ENCODE measurements at places on chromosomes 4 and X. TPM values are rescaled to one million over a fixed set of nuclear protein-coding genes. Genes with fewer than 3 reads are reported as not detected.

GLOD5 gene
- total RNA-seq = not detected

KLHL4 gene
- 11.4 TPM for total RNA-seq

MAGEB1 gene
- not detected for total RNA-seq

AMMECR1 gene
- 13.2 TPM for total RNA-seq

GAGE12J gene
- total RNA-seq = not detected

DNA sequence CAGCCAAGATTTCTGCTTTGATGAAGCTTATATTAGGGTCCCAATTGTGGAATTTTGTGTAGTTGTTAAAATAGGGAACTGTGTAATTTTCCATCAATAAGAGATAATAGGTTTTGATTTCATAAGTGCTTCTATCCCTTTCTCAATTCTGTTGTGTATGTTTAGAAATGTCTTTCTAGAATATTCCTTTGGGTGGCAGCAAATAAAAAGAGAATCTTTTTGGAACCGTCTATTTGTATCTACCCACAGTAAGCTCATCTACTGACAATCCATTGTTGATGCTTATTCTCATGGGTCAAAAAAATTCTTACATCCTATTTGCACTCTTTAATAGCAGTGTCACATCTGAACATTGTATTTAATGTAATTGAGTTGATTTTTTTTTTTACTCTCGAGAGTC lies 61.7 kb downstream of the TMA16 start:
- H3K27me3 ChIP-seq = no peaks in the 10 kb centered on the region
- DNase-seq = no peak
- no peaks in the 10 kb centered on the region for H3K36me3 ChIP-seq
- H3K27ac ChIP-seq = no peak overlapping the region
- H3K4me3 ChIP-seq = no peak overlapping the region

DNA sequence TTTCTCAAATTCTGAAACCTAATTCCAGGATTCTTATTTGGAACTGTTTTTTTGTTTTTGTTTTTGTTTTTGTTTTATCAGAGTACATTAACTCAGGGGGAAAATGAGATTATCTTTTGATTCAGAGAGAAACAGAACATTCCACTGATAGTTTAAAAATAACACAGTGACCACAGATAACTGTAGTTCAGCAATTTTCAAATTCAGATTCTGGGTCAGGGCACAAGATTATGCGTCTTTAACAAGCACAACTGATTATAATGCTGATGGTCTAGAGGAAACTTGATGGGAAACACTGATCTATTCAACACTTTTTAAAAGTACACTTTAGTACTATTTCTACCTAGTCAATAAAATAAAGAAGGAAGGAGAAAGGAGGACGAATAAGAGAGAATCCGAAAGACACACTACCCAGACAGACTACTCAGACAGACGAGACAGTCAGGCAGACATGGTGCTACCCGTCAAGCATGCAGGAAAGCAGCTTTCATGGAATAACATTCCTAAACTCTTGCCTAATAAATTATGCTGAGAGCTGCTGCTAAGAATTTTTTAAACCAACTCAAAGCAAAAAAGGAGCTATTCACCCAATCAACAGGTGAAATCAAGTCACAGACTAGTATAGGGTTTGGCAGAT lies 59.0 kb downstream of the APBB2 start:
- no peaks in the 10 kb centered on the region for H3K27me3 ChIP-seq
- no peaks in the 10 kb centered on the region for H3K36me3 ChIP-seq
- DNase-seq = no peak
- H3K4me3 ChIP-seq = no peak overlapping the region

DNA sequence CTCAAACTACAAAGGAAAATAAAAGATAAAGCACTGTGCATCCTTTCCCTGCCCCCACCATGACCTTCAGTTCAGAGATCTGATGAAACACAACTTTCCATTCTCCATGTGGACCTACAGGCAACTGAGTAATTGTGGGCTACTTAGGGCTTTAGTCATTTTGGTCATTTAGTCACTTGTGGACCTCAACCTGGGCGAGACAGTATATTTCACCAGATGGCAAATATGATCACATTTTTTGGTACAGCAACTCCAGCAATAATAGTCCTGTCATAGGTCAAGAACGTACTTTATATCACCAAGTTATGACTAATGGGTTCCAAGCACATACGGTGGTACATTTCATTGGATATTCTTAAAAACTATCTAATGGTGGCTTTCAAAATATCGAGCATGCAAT lies 141.2 kb downstream of the PDGFC start:
- no peaks in the 10 kb centered on the region for H3K4me1 ChIP-seq
- no peak overlapping the region for H3K27ac ChIP-seq
- DNase-seq = no peak
- no peaks in the 10 kb centered on the region for H3K36me3 ChIP-seq
- H3K27me3 ChIP-seq = no peaks in the 10 kb centered on the region

GRCh38 chrX:122046226-122046625 lies 998.8 kb downstream of the GLUD2 start:
- no peaks in the 10 kb centered on the region for H3K36me3 ChIP-seq
- H3K27me3 ChIP-seq = no peaks in the 10 kb centered on the region
- H3K4me3 ChIP-seq = no peak overlapping the region

GRCh38 chrX:37854748-37855147 lies 7.4 kb upstream of the DYNLT3 start:
- H3K4me3 ChIP-seq = no peak overlapping the region
- no peaks in the 10 kb centered on the region for H3K27me3 ChIP-seq
- no peak for DNase-seq

DNA sequence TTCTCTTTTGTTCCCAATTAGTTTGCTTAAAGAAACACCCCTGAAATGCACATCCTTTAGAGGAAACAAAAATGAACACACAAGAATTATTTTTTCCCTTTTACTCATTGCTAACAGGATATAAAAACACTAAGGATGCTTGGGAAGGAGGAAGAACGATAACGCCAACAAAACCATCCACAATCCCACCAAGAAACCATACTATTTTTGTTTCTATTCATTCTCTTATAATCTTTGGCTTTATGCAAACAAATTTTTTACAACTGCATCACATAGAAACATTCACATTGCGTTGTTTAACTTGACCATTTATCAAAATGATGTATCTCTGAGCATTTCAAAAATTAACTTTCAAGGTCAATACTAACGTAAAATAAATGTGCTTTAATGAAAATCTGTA lies 12.0 kb downstream of the APBB2 start:
- H3K27me3 ChIP-seq = no peaks in the 10 kb centered on the region
- no peak for DNase-seq
- peaks cover 19% of the 10 kb centered on the region for H3K4me1 ChIP-seq
- no peak overlapping the region for H3K27ac ChIP-seq

- no peaks in the 10 kb centered on the region for H3K36me3 ChIP-seq
- no peaks in the 10 kb centered on the region for H3K27me3 ChIP-seq
- no peak overlapping the region for H3K27ac ChIP-seq
- no peaks in the 10 kb centered on the region for H3K4me1 ChIP-seq
- H3K4me3 ChIP-seq = no peak overlapping the region
- no peak for DNase-seq
Observed at GRCh38 chr4:119328695-119329094, 6.8 kb upstream of the FABP2 start.

- no peak overlapping the region for H3K27ac ChIP-seq
- no peaks in the 10 kb centered on the region for H3K4me1 ChIP-seq
- DNase-seq = no peak
- H3K27me3 ChIP-seq = no peaks in the 10 kb centered on the region
- H3K36me3 ChIP-seq = no peaks in the 10 kb centered on the region
Observed at GRCh38 chr4:152029631-152030030, 268.8 kb upstream of the GATB start.

DNA sequence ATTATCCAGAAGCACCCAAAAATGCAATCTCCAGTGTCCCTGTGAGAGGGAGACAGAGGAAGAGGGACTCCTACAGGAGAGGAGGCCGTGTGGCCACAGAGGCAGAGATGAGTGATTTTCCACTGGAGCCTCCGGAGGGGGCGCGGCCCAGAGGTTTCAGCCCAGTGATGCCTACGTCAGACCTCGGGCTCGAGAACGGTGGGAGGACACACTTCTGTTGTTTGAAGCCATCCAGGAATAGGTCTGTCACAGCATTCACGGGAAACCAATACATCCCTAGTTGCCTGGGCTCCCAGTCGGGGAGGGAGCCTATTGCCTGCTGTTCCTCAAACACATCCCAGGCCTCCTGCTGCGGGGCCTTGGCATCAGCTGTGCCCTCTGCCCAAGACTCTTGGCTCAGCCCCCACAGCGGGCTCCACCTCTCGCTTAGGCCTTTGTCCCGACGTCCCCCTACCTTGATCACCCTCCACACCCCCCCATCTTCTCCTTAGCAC lies 39.2 kb upstream of the HMX1 start:
- no peak overlapping the region for H3K27ac ChIP-seq
- no peaks in the 10 kb centered on the region for H3K4me1 ChIP-seq
- H3K27me3 ChIP-seq = no peaks in the 10 kb centered on the region
- H3K36me3 ChIP-seq = no peaks in the 10 kb centered on the region

- H3K4me3 ChIP-seq = no peak overlapping the region
- no peaks in the 10 kb centered on the region for H3K36me3 ChIP-seq
- no peak overlapping the region for H3K27ac ChIP-seq
Observed at GRCh38 chr4:1497189-1497801, 91.1 kb upstream of the NKX1-1 start.

DNA sequence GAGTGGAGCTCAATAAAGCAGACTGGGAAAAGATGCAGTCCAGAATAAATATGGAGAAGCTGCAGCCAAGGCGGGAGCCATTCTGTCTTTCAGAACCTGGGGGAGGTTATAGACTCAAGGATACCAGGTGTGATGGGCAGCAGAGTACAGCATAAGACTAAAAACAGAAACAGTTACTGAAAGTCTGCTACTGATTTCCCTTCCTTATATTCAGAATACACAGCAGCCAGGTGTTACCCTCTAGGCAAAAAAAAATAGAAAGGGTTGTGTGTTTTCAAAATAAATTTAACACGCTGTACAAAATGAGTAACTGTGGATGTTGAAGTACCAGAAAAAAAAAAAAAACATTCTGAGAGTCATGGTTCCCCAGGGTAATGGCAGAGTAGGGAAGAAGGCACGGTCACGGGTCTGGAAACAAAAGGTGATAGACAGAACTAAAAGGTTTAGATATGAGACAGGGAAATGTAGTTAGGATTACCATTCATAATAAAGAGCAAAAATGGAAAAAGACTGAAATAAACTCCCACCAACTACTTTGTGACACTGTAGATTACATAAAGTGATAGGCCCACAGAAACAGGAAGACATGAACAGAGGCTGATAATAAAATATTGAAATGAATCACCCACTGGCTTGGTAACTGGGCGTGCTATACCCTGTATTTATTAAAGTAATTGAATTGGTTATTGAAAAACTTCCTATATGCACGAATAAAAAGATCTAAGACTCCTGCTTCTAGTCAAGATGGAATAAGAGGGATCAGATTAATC lies 10.8 kb upstream of the HHIP start:
- no peak overlapping the region for H3K4me3 ChIP-seq
- no peaks in the 10 kb centered on the region for H3K36me3 ChIP-seq
- no peaks in the 10 kb centered on the region for H3K27me3 ChIP-seq
- H3K27ac ChIP-seq = no peak overlapping the region

- H3K4me1 ChIP-seq = no peaks in the 10 kb centered on the region
- H3K36me3 ChIP-seq = no peaks in the 10 kb centered on the region
- H3K27ac ChIP-seq = no peak overlapping the region
- no peak overlapping the region for H3K4me3 ChIP-seq
Observed at GRCh38 chr4:115433491-115433890, 320.1 kb upstream of the NDST4 start.

DNA sequence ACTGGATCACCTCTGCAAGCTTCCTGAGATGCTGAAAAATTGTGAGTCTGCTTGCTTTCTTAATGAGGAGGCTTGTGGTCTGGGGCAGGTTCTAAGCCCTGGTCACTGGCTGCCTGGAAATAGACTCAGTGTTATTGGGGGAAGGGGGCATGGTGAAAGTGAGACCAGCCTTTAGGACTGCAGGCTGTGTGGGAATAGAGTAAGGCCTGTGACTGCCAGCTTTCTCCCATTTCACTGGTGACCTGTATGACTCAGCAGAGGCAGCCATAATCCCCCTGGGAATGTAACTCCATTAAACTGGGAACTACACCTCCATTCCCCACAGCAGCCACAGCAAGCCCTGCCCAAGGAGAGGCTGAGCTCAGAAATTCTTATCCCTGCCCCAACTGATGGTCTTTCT lies 55.9 kb upstream of the IL15 start:
- no peak overlapping the region for H3K4me3 ChIP-seq
- no peak for DNase-seq

- H3K4me3 ChIP-seq = no peak overlapping the region
- no peaks in the 10 kb centered on the region for H3K36me3 ChIP-seq
- no peak for DNase-seq
- no peaks in the 10 kb centered on the region for H3K4me1 ChIP-seq
Observed at GRCh38 chr4:62402088-62402806, 1202.1 kb downstream of the ADGRL3 start.

- no peak overlapping the region for H3K4me3 ChIP-seq
- H3K36me3 ChIP-seq = no peaks in the 10 kb centered on the region
- peaks cover 2% of the 10 kb centered on the region for H3K4me1 ChIP-seq
- H3K27me3 ChIP-seq = no peaks in the 10 kb centered on the region
Observed at GRCh38 chrX:39440799-39441284, 639.6 kb downstream of the MID1IP1 start.

GRCh38 chr4:26206999-26207398 lies 113.8 kb upstream of the RBPJ start:
- H3K4me1 ChIP-seq = peaks cover 2% of the 10 kb centered on the region
- H3K4me3 ChIP-seq = no peak overlapping the region
- DNase-seq = no peak
- H3K27ac ChIP-seq = no peak overlapping the region
- H3K36me3 ChIP-seq = no peaks in the 10 kb centered on the region

DNA sequence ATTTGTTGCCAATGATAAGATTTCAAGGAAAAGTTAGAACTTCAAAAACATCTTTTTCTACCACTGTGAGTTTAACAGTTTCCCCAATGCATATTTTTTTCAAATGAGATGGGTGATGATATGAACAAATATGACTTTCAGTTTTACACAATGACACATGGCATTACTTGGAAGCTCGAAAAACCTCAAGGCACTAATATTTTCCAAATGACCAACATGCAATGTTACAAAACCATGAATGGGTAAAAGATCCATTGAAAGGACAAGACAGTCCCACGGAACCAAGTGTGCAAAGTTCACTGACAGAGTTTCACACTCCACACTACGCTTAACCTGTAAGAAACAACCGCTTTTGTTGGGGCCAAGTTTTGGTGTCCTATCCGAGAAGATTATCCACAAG lies 84.5 kb downstream of the CD99L2 start:
- H3K27me3 ChIP-seq = no peaks in the 10 kb centered on the region
- DNase-seq = no peak
- H3K27ac ChIP-seq = no peak overlapping the region
- no peaks in the 10 kb centered on the region for H3K4me1 ChIP-seq
- H3K36me3 ChIP-seq = no peaks in the 10 kb centered on the region

Data from ovary (tissue), 10 donors.